CD4-positive, alpha-beta T cell treated with Interleukin-21 for 1 hour (primary cell): ENCODE measurements at places on chromosomes 6 and 20.

GRCh38 chr6:107488174-107488874, 1.6 kb upstream of the SOBP start:
- DNase-seq, result no peak

DNA sequence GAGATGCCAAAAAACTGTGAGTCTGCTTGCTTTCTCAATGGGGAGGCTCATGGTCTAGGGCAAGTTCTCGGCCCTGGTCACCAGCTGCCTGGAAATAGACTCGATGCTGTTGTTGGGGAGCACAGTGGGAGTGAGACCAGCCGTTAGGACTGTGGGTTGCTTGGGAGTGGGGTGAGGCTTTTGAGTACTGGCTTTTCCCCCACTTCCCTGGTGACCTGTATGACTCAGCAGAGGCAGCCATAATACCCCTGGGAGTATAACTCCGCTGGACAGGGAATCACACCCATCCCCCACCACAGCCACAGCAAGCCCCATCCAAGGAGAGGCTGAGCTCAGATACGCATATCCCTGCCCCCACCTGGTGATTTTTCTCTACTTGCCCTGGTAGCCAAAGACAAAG, 48.9 kb upstream of the OGFRL1 start:
- DNase-seq, result no peak

- DNase-seq, result no peak
These were observed 78.2 kb downstream of the THBS2 start for GRCh38 chr6:169175360-169175887.

DNA sequence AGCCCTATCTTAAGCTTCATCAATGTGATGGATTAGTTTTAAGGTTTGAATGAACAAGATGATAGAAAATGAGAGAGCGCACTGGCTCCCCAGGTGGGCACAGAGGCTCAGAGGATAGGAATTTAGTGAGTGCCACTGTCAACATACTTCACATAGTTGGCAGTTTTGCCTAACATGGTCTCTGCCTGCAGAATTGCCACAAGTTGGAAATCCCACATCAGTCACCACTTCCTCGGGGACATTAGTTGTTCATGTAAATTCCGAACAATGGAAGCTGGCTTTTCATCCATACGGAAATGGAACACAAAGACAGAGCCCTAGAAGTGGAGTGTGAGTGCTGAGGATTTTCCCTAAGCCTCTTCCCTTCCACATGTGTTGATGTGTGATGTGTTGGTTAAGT, 123.9 kb upstream of the PHACTR1 start:
- no peak for DNase-seq

GRCh38 chr6:52958546-52959255, 36.4 kb downstream of the GSTA4 start:
- no peak for DNase-seq

DNA sequence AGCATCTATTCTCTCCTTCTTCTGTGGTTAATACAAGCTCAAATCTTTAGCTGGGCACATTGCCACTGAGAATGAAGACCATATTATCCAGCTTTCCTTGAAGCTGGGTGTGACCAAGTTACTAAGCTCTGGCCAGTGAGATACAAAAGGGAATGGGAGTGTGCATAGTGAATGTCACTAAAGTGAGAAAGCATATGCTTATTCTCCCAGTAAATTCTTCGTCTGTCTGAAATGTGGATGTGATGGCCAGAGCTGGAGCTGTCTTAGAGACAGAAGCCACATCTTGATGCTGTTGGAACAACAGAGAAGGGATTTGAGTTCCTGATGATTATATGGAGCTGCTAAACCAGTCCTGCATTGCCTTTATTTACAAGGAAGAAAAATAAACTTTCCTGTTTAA, 60.1 kb downstream of the SESN1 start:
- DNase-seq, result no peak

GRCh38 chr6:167130008-167130677, 7.2 kb downstream of the CCR6 start:
- DNase-seq, result peak; percentile 28

DNA sequence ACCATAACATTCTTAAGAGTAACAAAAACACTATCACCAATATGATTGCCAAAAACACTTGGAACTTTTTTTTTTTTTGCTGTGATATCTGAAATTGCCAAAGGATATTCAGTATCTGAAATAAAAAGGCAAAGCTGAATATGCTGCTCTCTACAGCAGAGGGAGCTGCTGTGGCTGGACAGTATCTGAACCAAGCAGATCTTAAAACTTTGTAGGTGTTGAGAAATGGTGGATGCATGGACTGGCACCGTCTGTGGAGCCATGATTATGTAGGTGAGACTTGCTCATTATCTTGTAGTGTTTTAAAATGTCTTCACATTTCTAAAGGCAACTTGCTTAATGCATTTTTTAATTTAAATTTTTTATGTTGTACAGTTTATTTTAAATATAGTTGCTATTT, 9.2 kb downstream of the PDCD2 start:
- no peak for DNase-seq

DNA sequence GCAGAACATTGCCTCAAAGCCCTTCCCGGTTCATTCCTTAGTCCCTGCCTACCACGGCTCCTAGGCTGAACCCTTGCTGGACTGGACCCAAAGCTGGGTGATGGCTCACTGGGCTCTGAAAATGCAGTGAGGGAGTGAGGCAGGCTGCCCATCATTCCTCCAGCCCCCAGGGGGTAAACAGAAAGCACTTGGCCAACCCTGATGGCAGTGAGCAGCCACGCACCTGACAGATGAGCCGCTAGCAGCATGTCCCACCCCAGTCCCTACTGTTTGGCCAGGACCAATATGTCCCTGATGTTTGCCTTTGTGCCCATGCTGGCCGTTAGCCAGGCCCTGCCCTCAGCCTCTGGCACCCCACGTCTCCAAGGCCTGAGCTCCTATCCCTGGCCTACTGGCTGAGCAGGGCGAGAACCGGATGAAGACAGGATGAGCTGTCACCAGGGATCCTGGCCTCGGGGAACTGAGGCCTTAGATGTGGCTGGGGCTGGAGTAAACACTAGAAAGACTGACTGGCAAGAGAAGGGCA, 19.4 kb upstream of the BAK1 start:
- no peak for DNase-seq

- DNase-seq, result no peak
These were observed 3.9 kb upstream of the BTNL2 start for GRCh38 chr6:32410906-32411305.
